ENCODE measurements at places on chromosomes 5 and 9.

GRCh38 chr9:134640506-134641172 lies 964 bp upstream of the COL5A1 start:
- no peak for DNase-seq

DNA sequence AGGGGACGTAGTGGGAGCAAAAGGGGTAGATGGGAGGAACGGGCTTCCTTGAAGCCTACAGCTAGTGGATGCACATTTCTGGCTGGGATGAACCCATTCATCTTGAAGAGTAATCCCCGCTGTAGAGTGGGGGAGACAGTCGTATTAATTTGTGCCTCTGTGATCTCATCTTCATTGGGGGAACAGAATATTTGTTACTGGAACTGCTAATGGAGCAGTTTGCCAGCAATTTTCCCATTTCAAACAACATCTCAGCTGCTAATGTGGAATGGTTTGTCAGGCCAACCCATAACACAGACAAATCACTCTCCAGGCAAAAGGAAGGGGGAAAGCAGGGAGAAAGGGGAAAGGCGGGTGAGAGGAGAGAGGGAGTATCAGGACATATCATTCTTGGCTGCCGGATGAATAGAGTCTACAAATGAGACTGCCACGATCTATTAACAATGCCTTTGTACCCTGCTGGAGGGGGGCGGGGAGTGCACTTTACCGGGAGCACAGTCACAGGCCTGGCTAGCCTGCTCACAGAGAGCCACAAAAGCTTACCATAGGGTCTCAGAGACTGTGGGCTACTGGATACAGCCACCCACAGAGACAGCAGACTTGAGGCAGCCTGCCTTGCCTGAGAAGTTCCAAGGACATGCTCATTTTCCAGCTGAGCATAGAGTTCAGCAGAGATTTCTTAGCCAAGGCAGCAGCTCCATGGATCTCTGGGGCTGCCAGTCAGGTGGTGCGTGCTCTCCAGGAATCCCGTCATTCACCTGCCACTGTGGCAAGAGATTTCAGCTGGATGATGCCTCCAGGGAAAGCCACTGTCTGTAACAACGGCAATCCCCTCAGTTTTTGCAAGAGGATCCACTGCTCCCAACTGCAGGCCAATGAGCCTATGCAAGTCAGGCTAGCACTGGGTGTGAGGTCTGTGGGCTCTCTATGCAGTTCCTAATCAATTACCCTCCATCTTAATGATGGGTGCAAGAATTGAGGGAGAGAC lies 217.7 kb upstream of the PANK3 start:
- DNase-seq = no peak

- no peak for DNase-seq
Observed at GRCh38 chr9:16870596-16871335, at the start of gene BNC2. TSS of gene BNC2 (minus strand) at chr9:16870670. CDS start at chr9:16870648, 22 bp downstream.

DNA sequence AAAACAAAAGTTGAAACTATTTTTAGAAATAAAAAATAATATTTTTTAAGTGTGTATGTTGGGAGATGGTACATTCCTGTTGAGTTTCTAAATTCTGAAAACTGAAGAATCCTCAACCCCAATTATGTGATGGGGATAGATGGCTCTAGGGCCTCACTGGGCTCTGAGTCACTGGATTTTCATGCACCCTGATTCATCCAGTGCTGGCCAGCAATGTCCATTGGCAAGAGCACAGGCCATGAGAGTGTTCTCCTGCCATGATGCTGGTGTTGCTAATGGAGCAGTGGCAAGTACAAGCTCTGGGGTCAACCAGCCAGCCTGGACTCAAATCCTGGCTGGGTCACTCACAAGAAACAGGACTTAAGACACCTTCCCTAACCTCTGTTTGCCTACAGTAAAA lies 23.3 kb downstream of the SMIM23 start:
- DNase-seq = no peak

GRCh38 chr9:21404146-21404545 lies 4.8 kb upstream of the IFNA8 start:
- DNase-seq = no peak

DNA sequence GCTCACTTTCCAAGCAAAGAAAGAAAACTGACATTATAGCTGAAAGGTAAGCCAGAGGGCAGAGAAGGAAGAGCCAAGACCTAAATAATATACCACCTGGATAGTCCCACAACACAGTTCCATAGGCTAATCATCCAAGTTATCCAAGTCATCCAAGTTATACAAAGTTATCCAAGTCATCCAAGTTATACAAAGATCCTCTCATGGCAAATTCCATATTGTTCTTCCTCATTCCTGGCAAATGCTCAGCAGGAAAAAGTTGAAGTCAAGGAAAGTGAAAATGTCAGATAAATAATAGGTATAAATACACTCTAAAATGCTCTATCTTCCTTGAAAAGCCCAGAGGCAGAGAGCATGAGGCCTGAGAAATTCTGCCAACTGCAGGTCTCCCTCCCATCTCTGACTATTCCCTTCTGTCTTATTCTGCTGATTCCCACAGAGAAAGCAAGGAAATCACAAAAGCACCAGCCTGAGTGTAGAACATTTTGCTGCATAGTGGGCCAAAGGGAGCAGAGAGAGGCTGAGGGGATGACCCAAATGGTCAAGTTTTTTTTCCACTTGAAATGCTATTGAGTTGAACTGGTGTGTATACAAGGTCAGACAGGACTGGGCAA lies 12.5 kb downstream of the MCTP1 start:
- DNase-seq = no peak

GRCh38 chr9:114119242-114120191 lies 20.4 kb upstream of the KIF12 start:
- DNase-seq = no peak

All from stimulated activated naive B cell treated with anti-CD40 and anti-IgM and Interleukin-4, amounts not matched to agents 10 μg/mL and 1 μg/mL and 100 μg/mL, for 72 hours (primary cell).